IPS-NIHi11 (cell line): ENCODE measurements at places on chromosomes 12 and 14.

GRCh38 chr14:72524295-72524629 is 369.6 kb downstream of the DPF3 start:
- no peak for DNase-seq

GRCh38 chr12:131835616-131836171 is 7.5 kb downstream of the MMP17 start:
- DNase-seq = no peak

- no peak for DNase-seq
These were observed 7.5 kb upstream of the SAV1 start for GRCh38 chr14:50675597-50675996.

- no peak for DNase-seq
These were observed 34.0 kb downstream of the CD9 start for GRCh38 chr12:6234214-6234613.

- no peak for DNase-seq
These were observed 53.5 kb upstream of the RAP1B start for GRCh38 chr12:68557011-68557730.

GRCh38 chr12:73017981-73018380 is 745.8 kb downstream of the TRHDE start:
- no peak for DNase-seq

DNA sequence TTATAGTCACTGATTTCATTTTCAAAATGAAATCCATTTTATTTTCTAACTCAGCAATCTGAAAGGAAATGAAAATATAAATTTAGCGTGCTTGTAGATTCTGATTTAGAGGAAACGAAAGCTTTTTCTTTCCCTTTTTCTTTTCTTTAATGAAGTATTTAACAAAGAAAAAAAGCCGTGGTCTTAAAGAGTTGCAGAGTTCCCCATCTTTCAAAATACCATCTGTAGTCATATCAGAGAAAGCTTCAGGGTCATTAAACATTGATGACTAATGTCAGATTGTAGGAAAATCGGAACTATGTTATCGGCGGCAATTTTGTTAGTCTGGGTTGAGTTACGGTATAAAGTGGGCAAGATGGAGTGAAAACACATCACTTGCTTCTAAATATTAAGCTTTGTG is 32.3 kb downstream of the DRAM1 start:
- DNase-seq = no peak

DNA sequence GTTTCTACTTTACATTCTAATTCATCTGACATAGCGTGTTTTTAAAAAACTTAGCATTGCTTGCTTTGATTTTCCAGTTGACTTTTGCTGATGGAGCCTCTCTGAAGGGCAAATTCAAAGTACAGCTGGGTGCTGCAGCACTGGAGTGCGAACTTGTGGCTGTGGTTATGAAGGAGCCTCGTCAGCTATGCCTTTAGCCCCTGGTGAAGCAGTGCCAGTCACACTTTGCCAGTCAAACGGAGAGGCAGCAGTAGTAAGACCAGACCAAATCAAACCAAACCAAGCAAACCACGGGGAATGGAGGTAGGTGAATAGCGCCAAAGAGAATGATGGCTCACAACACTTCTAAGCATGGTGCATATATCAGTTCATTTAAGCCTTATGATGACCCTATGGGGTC is 15.1 kb upstream of the SLC38A2 start:
- no peak for DNase-seq

- DNase-seq = no peak
These were observed 47.5 kb upstream of the DLK1 start for GRCh38 chr14:100679153-100679552.

DNA sequence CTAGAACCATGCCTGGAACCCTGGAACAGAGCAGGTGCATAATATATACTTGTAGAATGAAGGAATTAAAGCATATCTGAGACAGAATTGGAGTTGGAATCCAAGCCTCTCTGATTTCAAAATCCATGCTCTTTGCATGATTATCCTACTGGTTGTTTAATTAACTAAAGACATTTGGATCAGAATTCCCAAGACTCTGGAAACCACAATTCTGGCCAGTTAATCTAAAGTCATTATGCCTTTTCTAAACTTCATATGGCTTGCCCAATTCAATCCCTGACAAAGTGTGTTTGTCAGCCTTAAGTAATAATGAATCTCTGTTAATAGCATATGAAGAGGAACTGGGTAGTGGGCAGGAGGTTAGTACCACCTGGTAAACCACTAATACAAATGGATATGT is 422.6 kb downstream of the ATP23 start:
- DNase-seq = no peak

DNA sequence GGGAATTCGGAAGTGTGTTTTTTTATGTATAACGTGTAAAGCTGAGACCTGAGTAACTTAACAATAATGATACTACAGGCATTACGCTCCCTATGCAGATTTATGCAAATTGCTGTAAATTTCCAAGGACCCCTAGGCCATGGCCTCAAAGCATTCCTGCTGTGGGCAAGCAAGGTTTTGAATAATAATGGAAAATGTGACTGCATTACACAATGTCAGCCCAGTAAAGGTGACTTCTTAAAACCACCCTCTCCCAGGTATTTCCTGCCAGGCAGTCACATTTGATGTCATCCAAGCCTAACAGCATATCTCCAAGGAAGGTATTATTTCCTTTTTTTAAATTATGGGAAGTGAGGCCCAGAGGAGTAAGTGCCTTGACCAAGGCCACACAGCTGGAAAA is 621.0 kb downstream of the BCL11B start:
- peak; percentile 46 for DNase-seq

DNA sequence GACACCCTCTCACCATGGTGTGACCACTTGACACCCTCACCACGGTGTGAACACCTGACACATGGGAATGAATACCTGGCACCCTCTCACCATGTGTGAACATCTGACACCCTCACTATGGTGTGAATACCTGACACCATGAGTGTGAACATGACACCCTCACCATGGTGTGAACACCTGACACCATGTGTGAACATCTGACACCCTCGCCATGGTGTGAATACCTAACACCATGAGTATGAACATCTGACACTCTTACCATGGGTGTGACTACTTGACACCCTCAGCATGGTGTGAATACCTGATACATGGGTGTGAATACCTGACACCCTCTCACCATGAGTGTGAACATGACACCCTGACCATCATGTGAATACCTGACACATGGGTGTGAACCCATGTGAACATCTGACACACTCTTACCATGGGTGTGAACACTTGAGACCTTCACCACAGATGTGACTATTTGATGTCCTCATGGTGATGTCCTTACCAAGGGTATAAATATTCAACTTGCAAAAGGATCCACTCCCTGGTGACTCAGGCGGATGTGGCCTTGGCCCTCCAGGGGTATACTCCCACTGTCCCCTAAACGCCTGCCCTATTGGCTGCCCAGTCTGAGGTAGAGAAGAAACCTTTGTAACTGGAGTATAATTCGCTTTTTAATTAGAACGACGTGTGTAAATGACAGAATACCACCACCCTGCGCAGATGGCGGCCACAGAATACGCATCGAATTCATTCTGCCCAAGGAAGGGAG is 29.1 kb downstream of the RFLNA start:
- no peak for DNase-seq

GRCh38 chr14:75264036-75264435 is 14.6 kb upstream of the FOS start:
- no peak for DNase-seq

DNA sequence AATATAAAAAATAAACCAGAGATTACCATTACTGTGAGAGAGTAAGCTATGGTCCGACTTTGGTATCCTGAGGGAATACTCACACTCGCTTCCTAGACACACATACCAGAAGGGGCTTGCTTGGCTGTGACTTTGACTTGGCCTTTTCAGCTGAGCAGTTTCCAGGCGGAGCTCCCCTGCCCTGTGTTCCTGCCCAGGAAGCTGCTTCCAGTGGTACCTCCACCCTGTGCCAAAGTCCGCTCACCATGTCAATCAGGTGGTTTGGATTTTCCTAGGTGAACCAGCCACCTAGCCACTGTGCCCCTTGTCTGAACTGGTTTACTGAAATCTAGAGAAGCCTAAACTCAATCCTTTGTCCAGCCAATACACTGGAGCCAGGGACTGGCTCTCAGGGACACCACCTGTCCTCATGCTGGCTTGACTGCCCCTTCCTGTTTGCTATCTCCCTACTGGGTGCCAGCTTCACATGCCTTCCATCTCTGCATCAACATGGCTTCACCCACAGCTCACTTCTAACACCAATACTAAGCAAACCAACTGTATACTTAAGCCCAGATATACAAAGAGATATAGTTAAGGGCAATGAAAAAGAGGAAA is 28.6 kb downstream of the MAX start:
- DNase-seq = no peak

- DNase-seq = no peak
These were observed 7.8 kb downstream of the RPAP3 start for GRCh38 chr12:47698055-47698454.

GRCh38 chr12:57005980-57006808 is at the start of gene ZBTB39:
Gene ZBTB39 (minus strand): TSS chr12:57006546. CDS start chr12:57004917, 1,629 bp downstream.
- peak; percentile 98 for DNase-seq

DNA sequence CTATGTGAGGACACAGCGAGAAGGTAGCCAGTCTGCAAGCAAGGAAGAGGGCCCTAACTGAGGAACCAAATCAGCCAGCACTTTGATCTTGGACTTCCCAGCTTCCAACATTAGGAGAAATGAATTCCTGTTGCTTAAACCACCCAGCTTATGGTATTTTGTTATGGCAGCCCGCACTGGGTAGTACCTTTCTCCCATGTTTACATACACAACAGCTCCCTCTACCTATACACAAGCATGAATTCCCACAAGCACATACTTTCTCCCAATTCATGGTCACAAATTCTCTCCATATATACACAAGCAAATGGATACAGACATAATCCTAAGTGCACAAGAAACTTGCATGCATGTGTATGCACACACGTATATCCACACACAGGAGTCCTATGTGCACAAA is 7.4 kb downstream of the ITGB7 start:
- no peak for DNase-seq

- no peak for DNase-seq
These were observed 20.6 kb downstream of the GNG2 start for GRCh38 chr14:51880835-51881580.

DNA sequence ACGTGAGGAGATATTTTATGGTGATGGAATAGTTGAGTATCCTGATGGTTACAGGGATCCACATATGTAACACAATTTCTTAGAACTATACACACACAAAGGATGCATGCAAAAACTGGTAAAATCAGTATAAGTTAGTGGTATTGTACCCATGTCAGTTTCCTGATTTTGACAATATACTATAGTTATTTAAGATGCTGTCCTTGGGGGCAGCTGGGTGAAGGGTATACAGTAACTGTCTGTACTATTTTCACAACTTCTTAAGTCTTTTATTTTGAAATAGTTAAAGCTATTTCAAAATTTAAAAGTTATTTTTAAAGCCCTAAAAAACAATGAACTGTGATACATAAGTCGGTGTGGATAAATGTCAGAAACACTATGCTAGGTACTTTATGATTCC is 24.5 kb upstream of the POLR3B start:
- no peak for DNase-seq

DNA sequence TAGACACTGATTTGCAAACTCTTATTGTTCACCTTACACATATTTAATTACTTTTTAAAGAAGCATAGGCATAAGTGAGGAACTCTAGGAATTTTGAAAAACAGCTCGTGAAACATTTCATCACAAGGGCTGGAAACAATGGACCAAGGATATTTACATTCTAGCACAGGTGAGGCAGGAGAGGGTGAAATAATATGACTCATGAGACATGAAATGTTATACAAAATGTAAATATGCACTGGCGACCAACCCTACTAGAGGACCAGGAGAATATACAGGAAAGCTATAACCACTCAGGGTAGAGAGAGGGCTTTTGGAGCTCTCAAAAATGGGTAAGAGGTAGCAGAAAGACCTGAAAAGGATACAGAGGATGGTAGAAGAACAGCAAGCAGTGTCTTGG is 115.3 kb downstream of the PTGER2 start:
- DNase-seq = no peak

DNA sequence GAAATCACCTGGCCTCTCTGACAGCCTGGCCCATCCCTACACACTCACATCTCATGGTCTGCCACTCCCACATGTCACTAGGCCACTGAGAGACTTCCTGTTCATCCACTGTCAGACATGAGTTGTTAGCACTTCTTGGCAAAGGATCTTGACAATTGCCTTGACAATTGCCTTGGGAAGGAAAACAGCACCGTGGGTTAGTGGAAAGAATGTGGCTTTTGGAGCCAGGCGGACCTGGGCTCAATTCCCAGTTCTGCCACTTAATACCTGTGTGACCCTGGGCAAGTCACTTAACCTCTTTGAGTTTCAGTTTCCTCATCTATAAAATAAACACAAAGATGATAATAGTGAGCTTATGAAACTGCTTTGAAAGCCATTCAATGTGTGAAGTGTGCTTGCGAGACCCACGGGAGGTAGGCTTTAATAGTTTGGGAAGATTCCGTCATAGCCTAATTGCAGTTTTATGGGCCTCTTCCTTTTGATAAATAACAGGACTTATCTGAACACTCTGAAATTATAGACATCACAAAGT is 250.4 kb downstream of the C12orf75 start:
- peak; percentile 25 for DNase-seq

- no peak for DNase-seq
These were observed 115.7 kb downstream of the LGMN start for GRCh38 chr14:92632546-92633273.

GRCh38 chr14:52064174-52064573 is 4.7 kb downstream of the NID2 start:
- DNase-seq = no peak

DNA sequence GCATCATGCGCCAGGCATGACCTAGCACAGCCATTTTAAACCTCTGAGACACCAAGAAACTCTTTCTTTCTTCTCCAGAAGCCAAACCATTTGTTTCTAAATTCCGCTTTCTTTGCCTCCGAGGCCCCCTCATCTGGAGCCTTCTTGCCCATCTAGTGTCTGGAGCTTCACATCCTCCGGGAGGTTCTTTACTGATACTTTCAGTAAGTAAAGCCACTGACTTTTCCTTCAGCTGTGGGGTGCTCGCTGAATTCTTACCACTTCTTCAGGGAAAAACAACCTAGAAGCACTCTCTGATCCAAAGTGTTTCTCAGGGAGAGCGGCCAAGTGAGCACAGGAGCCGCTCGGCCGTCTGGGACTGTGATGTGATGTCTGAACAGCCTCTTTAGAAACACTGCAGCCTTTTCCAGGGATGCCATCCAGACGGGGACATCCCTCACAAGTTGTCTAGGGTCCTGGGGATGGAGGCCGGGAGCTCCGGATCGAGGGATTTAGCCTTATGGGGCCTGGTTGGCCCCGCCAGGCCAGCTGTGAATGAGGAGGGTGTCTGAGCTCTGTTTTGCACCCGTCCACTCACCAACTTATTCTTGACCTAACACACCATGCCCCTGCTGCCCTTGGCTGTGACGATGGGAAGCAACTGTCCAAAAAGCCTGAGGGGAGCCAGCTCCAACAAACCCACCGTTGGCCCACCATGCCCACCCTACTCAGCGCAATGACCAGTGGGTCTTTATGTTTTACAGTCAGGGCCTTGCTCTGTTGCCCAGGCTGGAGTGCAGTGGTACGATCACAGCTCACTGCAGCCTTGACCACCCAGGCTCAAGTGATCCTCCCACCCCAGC is 160.6 kb downstream of the ZFP36L1 start:
- DNase-seq = no peak

GRCh38 chr12:5038781-5039311 is 4.8 kb upstream of the KCNA5 start:
- DNase-seq = no peak

GRCh38 chr12:64404470-64405256 is 471 bp downstream of the XPOT start:
- DNase-seq = peak; percentile 60
